ENCODE measurements at places on chromosomes 4 and X. TPM values are rescaled to one million over a fixed set of nuclear protein-coding genes. Genes with fewer than 3 reads are reported as not detected.

- no peak for DNase-seq
Observed at GRCh38 chr4:35541146-35541887, 703.0 kb downstream of the ARAP2 start.

Gene RNF150
- total RNA-seq: 0.46 TPM

Gene GPR82
- not detected for total RNA-seq

DNA sequence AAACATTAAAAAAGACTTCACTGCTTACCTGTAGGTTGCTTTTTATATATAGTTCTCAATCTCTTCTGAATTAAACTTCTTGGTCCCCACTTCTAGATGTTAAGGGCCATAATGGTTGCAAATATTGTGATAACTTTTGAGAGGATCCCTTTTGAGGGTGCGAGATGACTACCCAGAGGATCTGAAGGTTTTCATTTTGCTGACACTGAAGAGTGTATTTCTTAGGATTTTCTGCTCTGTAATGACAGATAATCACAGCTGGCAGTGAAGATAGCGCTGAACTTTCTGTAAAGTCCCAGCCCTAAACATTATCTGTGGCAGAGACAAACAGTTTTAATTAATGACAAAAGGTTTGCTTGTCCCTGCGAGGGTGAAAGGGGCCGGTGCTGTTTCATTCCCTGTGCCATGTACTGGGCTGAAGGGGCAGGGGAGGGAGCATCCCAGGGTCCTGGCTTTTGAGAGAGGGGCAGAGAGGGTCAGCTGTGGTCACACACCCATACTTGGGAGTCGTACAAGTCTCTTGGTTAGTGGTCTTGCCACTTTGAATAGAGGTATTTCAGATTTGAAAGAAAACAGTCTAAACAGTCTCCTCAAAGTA is 22.2 kb downstream of the CLCN4 start:
- no peak for DNase-seq

Gene PLS3
- total RNA-seq: 0.99 TPM

Gene NPNT
- not detected for total RNA-seq

GRCh38 chr4:48854982-48855381 is 24.1 kb downstream of the OCIAD1 start:
- DNase-seq: no peak

Gene FGG
- total RNA-seq: not detected

Gene IGFBP7
- total RNA-seq: not detected

- DNase-seq: no peak
Observed at GRCh38 chr4:1753697-1754311, 32.5 kb downstream of the TACC3 start.

DNA sequence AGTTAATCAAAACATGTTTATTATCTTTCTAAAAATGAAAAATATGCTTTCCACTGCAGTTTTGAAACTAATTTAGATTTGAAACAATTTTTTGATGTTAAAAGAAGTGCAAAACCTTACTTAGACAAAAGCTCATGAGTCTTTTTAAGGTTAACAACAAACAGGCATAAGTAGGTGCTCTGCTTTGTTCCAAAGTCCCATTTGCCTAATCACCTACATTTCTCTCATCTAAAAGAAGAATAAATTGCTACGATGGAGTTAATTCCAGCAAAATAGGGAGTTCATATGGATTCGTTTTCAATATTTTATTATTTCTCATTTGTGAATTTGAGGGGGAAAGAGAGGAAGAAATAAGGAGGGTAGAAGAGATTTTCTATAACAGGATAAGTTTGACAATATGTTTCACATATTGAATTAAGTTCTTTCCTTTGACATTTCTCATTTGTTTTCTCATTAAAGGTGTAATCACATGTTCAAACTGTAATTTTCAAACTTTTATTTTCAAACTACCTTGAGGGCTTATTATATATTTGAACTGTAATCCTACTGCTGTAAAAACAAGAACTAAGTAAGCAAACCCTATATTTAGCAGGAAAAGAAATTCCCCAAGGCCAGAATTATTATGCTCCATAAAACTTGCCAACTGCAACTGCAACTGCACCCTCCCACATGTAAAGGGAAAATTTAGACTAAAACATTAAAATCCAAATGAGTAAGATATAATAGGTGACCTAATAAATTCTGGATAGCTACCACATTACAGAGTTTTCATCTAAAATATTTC is 9.6 kb upstream of the SLC39A8 start:
- no peak for DNase-seq

DNA sequence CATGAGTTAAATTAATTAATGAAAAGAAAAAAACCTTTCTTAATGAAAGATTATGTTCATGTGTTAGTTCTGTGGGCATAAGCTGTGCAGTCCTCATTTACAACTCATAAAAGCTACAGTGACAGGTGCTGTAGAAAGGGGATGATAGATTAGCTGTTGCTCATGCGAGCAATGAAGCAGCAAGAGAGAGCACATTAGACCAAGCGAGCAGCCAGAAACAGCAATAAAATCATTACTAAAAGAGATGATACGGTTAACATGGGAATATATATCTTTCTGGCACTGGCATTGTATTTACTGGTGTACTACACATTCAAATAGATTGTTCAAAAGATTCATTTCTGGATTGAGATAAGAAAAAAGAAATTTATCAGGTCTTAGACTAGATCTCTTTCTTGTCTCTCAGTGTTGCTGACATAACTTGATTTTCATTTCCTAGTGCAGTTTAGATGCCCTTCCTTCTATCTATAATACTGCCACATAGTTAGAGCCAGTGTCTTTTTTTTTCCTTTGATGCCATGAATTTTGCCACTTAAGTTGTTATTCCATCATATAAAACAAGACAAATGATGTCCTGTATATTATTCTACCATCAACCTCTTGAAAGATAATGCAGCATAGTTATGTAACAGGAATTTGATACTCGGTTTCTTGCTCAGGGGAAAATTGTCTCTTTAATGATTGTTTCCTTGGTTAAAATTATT is 164.6 kb downstream of the BANK1 start:
- DNase-seq: no peak

Gene UGT2B7
- not detected for total RNA-seq

- no peak for DNase-seq
Observed at GRCh38 chrX:115259238-115259875, 25.5 kb upstream of the LRCH2 start.

DNA sequence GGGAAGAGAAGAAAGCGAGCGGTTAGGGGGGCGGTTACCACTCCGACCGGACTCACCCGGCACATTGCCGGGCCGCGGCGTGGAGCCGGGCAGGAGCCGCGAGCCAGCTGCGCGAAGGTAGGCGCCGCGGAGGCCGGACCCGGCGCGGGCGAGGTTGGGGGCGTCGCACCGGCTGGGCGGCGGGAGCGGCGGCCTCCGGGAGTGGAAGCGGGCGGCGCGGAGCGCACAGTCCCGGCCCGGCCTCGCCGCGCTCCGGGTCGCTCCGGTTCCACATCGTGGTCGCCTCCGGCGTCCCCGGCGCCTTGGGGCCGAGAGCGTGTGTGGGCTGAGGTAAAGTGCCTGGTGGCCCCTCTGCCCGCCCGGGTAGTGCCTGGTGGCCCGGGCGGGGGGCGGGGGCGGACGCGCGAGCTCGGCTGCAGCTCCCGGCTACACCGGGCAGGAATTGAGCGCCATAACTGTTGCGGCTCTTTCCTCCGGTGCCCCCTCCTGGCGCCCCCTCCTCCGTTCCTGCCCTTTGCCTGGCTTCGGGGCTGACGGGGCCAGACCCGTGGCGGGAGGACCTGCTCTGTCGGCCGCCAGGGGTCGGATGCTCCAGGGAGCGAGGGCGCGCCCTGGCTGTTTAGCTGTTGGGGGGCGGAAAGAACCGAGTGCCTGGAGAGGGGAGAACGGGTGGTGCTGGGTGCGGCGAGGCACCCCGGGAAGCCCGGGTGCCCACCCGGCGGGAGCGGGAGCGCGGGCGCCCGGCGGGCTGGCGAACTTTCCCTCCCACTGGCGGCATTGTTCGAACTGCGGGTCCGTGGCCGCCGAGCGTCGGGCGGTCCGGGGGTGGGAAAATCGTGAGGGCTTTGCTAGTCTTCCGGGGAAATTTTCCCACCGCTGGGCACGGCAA is 626 bp downstream of the JADE3 start:
- peak; percentile 52 for DNase-seq

Gene MMRN1
- not detected for total RNA-seq

DNA sequence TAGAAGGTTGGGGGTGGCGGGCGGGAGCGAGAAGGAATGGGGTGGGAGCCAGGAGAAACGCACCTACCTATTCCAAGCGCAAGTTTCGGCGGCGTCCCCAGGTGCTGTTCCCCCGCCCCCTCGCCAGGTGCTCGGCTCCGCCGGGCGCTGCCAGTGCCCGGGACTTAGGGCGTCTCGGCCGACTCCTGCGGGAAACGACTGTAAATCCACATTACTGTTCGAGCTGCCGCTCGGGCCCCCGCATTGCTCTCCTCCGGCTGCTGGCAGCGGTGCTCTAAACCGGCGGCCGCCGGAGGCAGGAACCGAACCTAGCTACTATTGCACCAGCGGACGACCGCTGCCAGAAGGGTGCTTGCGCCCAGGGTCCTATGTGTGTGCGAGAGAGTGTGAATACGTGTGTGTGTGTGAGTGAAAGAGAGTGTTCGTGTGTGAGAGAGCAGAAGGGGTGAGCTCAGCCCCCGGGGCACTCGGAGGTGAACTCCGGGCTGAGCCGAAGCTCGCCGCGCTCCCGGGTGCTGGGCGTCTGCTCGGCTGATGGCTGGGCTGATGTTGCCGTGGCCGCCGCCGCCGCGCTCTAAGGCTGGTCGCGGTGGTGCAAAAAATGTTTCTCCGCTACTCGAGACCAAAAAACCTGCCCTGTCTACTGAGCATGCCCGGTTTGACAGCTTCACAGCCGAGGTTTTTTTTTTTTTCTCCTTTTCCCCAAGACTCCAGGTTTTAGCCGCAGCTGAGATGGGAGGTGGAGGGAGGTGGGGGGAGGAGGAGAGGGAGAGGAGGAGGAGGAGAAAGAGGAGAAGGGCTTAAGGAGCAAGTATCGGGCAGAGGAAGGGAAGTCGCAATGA is 115.7 kb upstream of the TEX13C start:
- peak; percentile 29 for DNase-seq

Gene NAP1L3
- 2.5 TPM for total RNA-seq

- no peak for DNase-seq
Observed at GRCh38 chr4:106353786-106354185, 14.8 kb downstream of the GIMD1 start.

- no peak for DNase-seq
Observed at GRCh38 chrX:156004256-156004655, 6.8 kb downstream of the IL9R start.

Gene MAGEA1
- total RNA-seq: not detected

DNA sequence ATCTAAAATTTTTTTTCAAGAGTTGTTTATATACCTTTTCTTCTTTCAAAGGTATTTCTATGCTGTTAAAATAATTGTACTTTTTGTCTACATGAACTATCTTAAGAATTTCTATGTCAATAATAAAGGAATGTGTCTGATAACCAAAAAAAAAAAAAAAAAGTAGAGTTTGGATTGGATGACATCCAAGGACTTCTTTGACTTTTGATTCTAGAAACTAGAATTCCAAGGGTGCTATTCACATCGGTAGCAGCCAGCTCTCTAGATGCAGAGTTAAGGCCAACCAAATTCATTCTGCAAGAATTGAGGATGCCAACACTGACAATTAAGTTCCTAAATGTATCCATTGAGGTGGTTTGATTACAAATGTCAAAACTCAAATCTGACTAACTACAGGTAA is 42.0 kb upstream of the PRKG2 start:
- DNase-seq: no peak

GRCh38 chr4:27050731-27051130 is 190.1 kb downstream of the STIM2 start:
- DNase-seq: no peak

DNA sequence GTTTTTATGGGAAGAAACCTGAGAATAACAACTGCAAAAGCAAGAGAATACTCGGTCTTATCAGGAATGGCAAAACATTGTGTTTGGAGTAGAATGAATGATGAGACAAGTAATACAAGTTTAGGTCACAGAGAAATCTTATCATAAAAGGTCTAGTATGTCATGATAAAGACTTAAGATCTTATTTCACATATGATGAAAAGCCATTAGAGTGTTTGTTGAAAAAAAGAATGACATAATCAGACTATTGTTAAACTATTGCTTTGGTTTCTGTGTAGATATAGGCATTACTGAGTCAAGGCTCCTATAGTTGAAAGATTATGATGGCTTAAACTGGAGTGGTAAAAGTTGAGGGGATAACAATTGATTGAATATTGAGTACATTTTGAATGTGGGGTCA is 603.6 kb downstream of the CCSER1 start:
- no peak for DNase-seq

Gene MSX1
- not detected for total RNA-seq

DNA sequence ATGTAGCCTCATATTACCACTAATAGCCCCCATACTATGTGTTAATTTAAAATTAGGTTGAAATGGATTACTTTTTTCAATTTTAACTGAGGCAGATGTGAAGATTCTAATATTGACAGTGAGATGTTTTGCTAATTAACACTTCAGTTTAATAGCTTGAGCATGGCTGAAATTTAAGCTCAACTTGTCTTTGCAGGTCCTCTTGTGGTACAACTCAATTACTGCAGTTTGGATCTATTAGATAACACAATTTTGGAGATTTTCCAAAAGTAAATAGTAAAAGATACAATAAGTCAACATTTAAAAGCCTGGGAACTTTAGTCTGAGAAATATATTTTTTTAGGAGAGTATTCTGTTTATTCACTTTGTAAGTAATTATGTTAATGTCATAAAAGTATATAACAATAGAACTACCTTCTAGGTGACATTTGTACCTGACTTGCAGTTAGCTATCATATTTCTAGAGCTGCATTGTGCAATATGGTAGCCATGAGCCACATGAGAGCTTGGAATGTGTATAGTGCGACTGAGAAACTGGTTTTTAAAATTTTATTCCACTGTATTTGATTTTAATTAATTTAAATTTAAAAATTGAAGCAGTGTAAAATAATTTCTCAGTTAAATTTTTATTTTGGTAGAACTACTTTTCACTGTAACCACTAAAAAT is 73.1 kb upstream of the FMR1 start:
- no peak for DNase-seq

GRCh38 chr4:129623233-129623875 is 527.4 kb downstream of the C4orf33 start:
- no peak for DNase-seq

DNA sequence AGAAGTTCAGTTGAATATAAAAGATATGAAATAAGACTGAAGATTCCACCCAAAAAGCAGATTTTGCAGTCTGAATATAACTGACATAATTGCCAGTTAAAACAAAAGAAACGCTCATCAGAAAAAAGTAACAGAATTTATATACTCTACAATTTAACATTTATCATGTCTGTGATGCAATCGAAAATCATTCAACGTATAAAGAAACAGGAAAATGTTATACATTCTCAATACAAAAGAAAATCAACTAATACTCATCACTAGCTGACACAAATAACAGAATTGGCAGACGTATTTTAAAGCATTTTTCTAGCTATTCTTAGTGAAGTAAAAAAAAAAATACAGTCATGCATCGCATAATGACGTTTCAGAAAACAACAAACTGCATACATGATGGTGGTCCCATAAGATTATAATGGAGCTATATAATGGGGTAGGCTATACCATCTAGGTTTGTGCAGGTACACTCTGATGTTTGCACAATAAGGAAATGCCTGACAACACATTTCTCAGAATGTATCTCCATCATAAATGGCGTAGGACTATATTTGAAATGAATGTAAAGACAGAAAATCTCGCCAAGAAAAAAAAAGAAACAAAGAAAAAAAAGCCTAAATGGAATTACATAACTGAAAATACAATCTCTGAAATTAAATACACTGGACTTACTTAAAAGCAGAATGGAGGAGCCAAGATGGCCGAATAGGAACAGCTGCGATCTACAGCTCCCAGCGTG is 34.3 kb downstream of the OR13H1 start:
- no peak for DNase-seq
